T-cell (primary cell): ENCODE measurements at places on chromosomes 2 and 18.

DNA sequence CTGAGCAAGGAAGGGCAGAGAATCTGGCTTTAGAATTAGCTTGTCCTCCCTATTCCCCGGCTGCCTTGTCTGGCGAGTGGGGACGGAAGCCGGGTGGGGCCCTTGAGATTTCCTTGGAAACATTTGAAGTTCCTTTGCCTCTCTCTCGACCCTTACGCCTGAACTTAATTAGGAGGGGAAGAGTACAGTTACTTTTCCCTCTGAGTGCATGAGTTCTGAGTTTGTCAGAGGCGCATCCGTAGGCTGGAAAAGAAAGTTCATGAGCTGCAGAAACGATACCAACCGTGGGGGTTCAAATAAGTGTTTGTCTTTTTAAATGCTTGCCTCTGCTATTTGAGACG is 468 bp downstream of the PIKFYVE start:
- no peak for DNase-seq

- DNase-seq = no peak
These were observed 163.8 kb upstream of the MEX3C start for GRCh38 chr18:51361130-51361860.

DNA sequence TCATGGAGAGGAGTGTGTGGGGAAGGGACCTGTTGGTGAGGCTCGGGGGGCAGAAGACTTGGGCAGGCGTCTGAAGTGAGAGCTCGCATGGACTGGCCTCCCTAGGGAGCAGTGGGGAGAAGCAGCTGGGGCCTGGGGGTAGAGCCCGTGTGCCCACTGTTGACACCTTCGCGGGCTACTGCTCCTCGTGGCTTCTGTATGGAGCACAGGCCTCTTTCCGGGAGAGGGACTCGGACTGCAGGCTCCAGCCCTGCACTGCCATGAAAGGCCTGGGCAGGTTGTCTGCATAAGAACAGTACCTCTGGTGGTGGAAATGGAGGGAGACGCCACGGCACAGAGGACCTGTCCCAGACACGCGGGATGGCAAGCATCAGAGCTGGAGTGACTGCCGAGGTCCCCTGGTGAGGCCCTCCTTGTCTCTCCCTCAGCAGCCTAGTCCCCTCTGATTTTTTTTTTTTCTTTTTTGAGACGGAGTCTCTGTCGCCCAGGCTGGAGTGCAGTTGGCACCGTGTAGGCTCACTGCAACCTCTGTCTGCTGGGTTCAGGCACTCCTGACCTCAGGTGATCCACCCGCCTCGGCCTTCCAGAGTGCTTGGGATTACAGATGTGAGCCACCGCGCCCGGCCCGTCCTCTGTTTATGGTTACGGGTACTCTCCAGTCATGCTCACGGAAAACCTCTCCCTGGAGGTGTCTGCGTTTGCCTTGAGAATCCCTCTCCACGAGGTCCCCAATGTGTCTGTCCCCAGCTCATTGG is 44.7 kb upstream of the PTMA start:
- no peak for DNase-seq

DNA sequence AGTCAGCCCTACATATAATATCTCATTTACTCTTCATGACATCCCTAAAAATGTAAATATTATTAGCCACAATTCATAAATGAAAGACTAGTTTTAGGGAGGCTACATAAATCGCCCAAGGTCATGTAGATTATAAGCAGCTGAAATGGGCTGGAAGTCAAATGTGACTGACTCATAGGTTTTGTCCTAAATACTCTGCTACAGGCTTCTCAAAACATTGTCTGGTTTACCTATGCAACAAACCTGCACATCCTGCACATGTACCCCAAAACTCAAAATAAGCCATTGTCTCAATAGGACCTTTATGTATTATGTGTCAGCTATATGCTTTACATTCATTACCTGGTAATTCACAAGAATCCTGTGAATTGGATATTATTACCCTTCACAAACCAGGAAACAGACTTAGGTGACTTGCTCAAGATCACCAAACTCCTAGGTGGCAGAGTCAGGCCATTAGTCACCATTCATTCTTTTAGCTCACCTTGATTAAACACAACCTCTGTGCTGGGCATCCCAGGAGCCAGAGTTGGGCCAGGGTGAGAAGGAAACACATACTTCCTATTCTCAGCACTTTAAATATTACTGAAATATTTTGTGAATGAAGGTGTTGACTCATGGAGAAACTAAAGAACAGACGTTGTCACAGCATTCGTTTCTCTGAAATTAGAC is 69.4 kb upstream of the CPO start:
- no peak for DNase-seq

DNA sequence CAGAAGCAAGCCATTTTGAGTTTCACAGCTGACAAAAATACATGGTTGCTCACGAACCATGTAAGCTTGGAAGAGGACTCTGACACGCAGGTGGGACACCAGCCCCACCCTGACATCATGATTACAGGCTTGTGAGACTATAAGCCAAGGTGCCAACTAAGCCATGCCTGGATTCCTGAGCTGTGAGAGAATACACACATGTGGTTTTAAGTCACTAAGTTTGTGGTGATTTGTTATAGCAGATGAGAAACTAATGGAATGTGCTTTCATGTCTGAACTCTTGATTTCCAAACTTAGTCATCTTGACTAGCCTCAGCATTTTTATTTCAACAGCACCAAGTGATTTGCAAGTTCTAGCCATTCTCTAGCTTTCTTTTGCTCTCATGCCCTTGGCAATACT is 676.1 kb upstream of the CELF4 start:
- DNase-seq = no peak
